ENCODE measurements at places on chromosomes 3 and 15. TPM values are rescaled to one million over a fixed set of nuclear protein-coding genes. Genes with fewer than 3 reads are reported as not detected.

ZKSCAN7 gene
- 1.4 TPM for total RNA-seq

GP5 gene
- not detected for total RNA-seq

GOLGA8J gene
- not detected for total RNA-seq

ITIH1 gene
- total RNA-seq: not detected

BSN gene
- 0.27 TPM for total RNA-seq

DAZL gene
- not detected for total RNA-seq

FBXL2 gene
- total RNA-seq: 1.3 TPM

DNA sequence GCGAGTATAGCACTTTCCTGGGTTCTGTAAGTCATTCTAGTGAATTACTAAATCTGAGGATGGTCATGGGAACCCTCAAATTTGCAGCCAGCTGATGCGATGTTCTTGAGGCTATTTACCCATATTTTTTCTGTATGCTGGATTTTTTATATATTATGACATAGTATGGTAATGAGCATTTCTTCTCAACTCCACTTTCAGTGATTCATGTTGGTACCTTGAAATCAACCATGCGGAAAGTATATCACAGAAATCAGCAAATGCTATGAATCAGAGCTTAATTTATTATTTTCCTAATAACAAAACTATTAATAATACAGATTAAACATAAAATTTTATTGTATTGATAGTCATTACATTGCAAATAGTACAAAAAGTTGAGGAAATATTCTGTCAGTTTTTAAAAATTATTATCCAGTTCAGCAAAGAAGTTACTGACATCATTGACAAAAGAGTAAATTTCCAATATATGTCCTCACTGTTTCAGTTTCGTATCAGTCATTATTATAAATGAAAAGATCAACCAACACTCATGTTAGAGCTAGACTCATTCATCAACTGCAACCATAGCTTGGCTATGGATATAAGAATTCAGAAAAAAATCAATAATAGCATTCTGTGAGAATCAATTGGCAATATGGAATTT lies 164.3 kb upstream of the SETMAR start:
- no peak for DNase-seq

GRCh38 chr15:39495871-39496840 lies 84.7 kb upstream of the THBS1 start:
- no peak for DNase-seq

GRCh38 chr15:31557899-31558298 lies 231.3 kb downstream of the KLF13 start:
- DNase-seq: no peak

DNA sequence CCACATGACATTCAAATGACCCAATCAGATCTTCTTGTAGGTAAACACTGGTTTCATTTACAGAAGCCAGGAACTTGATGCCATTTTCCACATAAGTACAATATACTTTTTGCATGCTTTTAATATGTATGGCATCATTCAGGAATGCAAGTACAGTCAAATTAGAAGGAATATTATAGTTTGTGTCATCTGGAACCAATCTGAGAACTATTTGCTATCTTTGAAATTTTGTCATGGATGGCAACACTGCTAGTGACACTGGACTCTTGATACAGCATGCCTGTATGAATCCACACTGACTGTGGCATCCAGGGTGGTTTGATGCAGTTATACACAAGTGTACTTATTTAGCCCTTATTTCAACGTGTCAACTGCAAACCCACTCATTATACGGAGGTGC lies 141.6 kb downstream of the EBLN2 start:
- no peak for DNase-seq

DNA sequence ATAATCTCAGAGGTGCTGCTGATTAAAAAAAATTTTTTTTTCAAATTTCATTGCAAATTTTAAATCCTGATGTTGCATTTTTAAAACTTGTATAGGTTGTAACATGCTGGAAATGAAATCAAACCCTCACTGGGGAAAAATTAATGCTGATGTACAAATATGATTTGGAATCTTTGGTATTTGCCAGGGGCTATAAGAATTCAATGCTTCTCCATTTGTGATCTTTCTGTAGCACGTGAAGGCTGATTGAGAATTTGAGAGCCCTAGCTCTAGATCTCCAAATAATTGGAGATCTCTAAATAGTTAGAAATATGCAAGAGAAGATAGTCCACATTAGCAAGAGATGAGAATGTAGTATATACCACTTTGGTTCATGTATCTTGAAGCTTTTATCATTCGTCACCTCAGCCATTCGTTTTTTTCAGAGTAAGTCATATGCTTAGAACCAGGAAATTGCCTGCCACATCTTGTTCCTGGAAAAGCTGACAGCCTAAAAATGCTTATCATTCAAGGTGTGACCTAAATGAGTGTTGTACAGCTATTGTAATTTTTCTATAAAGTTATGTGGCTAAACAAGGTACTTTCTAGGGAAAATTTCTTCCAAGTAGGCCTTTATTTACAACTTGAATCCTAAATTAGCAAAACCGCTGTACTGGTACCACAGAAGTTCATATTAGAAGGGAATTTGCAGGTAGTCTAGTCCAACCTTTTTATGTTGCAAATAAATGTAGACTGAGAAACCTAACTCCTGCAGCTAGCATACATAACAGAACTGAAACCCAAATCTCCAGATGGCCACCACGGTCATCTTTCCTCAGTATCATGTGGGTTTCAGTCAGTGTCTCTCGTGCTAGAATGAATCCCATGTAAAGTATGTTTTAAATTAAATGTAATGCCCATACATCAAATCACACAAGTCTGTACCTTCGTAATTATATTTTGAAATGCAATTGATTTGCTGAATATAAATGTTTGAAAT lies 48.5 kb downstream of the FNDC3B start:
- no peak for DNase-seq

GRCh38 chr15:75815811-75816719 lies 27.2 kb upstream of the UBE2Q2 start:
- DNase-seq: no peak

GRCh38 chr15:70585707-70586034 lies 177.7 kb downstream of the UACA start:
- no peak for DNase-seq

GRCh38 chr15:25728816-25729215 lies 134.3 kb downstream of the ATP10A start:
- DNase-seq: no peak

DNA sequence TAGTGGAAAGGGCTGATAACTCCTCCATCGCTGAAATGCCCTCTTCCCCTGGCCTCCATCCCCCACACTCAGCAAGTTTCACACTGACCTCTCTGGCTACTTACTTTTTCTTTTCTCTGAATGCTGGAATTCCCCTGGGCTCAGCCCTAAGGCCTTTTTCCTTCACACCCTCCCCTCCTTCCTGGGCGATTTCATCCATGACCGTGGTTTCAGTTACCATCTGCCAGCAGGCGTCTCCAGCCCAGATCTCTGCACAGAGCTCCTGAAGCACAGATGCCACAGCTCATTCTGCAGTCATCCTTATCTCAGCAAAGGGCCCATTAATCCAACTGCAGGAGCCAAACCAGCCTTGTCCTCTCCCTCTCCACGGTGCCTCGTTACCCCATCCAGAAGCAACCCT lies 114.0 kb downstream of the RFTN1 start:
- peak; percentile 61 for DNase-seq

DNA sequence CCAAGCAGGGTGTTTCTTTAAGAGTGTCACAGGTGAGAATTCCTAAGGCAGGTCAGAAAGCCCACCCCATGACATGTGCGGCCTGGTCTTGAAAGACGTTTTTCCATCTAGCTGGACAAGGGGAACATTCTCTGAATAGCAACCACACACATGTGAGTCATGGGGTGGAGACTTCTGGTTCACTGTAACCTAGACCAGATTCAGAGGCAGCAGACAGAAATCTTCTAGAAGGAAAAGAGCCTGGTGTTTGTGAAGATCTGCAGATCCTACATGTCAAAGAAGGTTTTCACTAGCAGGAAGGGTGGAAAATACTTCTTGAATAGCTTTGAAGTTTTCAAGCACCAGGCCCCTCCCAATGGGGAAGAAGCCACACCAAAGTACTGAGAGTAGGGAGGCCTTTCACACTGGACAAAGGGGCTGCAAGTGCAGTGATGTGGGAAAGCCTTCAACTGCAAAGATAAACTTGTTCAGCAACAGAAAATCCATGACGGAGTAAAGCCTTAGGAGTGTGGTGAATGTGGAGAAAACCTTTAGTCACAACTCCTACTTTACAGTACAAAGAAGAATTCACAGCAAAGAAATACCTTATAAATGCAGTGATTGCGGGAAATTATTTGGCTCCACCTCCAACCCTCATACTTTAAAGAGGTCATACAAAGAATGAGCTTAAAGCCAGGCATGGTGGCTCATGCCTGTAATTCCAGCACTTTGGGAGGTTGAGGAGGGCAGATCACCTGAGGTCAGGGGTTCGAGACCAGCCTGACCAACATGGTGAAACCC lies 17.6 kb downstream of the ADAM10 start:
- no peak for DNase-seq

DNA sequence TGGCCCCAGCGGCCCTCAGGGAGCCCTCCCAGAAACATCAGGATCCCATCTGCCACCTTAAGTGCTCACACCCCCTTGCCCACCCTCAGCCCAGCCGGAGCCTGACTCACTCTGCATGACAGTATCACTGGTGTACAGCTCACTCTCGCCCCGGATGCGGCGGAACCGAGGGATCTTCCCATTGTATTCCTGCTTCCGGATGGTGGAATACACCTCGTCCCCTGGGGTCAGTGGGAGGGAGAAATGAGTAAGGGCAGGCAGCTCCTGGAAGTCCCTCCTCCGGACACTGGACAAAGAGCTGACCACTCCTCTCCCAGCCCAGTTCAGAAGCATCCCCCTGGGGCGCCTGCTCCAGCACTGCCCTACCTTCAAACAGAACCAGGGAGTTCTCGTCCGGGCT lies 16.5 kb downstream of the SEMA7A start:
- DNase-seq: no peak

DNA sequence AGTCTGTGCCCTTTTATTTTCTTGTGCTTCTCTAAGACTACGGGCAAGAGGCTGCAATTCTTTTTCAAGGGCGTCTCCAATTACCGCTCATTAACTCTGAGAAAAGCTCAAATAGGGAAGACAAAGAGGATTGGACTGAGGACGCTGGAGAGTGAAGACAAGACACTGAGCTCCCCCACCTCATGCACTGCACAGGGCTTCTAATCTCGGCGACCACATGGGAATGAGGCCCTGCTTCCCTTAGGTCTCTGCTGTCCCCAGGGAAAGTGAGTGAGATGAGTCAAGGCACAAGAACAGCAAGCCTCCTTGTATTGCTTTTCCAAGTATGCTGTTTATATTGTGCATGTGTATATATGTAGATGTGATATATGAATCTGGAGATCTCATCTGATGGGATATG lies 392.2 kb upstream of the CFAP20DC start:
- no peak for DNase-seq

DNA sequence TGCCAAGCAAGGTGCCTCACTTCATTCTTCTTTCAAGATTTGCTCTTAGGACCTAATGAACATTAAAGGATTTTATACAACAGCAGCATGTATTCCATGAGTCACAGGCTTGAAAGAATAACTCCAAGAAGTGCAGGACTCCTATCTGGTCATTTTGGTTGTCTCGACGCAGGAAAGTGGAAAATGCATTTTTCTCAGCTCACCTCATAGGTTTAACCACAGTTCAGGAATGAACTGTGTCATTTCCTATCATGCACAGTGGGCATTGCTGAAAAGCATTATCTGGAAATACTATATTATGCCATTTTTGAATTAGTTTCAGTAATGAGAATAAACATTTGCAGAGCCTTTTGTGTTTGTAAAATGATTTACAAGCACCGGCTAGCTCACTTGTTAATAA lies 98.7 kb upstream of the BFSP2 start:
- DNase-seq: no peak

- DNase-seq: no peak
Observed at GRCh38 chr3:141710888-141711616, 27.0 kb upstream of the RNF7 start.

GRCh38 chr3:122255757-122256439 lies 69.2 kb upstream of the CSTA start:
- DNase-seq: no peak

DNA sequence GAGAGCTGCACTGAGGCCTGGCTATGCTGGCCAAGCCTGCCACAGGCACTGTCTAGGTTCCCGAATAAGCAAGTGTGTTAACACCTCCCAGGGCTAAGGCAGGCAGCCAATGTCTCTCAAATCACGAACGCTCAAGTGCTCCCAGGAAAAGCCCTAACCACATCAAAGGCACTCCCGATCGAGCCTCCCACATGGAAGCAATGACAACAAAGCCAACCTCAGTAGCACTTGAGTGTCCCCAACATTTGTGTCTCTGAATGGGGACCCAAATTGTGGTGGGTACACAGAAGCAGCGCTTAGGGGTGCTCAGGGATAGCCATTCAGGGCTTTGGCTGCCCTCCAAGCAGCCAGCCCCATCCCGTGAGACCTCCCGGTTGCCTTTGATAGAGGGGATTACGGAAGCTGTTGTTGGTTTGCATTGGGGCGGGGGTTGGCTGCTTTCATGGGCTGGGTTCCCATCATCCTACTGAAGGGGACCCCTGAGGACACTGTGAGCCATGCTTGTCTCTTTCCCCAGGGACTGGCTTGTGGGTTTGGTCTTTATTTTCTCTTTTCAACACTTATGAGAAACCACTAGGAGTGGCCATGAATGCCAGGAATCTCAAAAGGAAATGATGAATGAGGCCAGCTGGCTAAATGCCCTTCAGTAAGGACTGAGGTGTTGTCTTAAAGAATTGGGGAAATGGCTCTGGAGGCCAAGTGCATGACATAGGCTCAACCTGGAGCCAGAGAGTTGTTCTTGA lies 234.1 kb upstream of the FEZF2 start:
- peak; percentile 51 for DNase-seq

DNA sequence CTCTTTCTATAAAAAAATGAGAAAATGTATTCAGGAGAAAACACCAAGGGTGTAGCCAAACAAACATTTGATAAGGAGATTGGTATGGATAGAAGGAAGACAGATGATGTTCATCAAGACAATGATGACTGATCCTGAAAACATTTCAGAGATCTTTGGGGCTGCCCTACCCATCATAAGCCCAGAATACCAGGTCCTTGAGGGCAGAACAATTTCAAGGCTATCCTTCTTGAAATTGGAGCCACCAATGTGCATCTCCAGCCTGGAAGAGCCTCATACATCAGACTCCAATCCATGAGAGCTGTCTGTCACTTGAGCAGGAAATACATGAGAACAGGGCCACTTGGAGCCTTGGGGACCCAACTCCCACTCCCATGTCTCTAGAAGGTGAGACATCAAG lies 89.5 kb upstream of the ANKRD28 start:
- DNase-seq: no peak

- DNase-seq: no peak
Observed at GRCh38 chr3:116057400-116058006, 387.8 kb downstream of the LSAMP start.

DNA sequence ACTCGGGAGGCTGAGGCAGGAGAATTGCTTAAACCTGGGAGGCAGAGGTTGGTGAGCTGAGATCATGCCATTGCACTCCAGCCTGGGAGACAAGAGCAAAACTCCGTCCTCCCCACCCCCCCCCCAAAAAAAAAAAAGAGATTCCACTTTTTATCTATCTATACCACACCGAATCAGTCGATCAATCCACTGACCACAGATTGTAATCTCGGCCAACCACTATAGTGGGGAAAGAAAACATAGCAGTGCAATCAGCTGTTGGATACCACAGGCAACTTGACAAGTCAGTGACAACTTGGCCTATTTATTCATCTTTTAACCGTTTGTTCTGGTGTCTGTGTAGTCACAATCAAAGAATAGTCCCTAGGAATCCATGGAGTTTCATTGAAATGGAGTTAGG lies 299.2 kb downstream of the FHIT start:
- DNase-seq: no peak

- no peak for DNase-seq
Observed at GRCh38 chr3:115704661-115705338, 81.5 kb downstream of the GAP43 start.

Measured in Right ventricle myocardium superior (tissue), 1 donor.